Activated T-cell treated with anti-CD3 and anti-CD28 coated beads, Interleukin-2, amount 50 U/mL, for 72 hours (primary cell): ENCODE measurements at places on chromosomes 13 and 19. TPM values are rescaled to one million over a fixed set of nuclear protein-coding genes. Genes with fewer than 3 reads are reported as not detected.

DNA sequence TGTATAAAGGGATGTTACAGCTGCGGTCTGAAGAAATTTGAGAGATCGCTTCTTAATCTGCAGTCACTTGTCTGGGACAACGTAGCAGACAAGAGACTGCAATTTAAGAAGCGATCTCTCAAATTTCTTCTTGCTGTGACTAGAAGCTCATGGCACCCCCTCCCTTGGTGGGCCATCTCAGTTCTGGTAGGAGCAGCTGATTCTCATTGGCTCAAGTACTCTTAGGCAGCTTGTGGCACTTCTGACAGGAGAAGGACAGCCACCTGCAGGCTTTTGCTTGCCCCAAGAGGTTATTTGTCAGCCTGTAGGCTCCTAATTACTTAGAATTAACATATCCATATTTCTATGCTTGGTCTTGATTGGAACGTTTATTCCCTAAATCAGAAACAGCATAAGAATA lies 503.0 kb downstream of the DCT start:
- DNase-seq = no peak

DNA sequence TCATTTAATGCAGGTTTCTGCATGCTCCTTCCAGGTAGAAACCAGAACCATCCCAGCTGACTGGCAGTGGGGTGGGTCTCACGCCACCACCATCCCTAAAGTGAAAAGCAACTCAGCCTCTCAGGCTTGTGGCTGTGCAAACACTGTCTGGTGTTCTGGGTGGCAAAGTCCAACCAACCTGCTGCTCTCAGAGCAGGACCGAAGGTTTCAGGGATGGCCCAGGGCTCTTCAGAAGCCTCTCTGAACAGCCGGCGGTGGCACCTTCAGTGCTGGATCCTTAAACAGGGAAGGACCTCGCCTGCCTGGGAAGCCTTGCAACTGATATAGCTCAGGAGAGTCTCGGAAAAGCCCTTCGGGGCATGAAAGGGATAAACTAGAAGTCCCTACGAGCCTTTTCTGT lies 100.8 kb downstream of the COL4A1 start:
- DNase-seq = no peak

- no peak for DNase-seq
Observed at GRCh38 chr19:57620673-57621348, 6.8 kb downstream of the ZNF134 start.

The KCNN1 gene
- total RNA-seq = 0.69 TPM

The IGFL3 gene
- not detected for total RNA-seq
